Psoas muscle (tissue), 8 donors: ENCODE measurements at places on chromosomes 6 and 20. TPM values are rescaled to one million over a fixed set of nuclear protein-coding genes. Genes with fewer than 3 reads are reported as not detected.

The ELOVL4 gene
- 0.12 TPM for polyA plus RNA-seq

The VPS16 gene
- 20.2 TPM for polyA plus RNA-seq

The PGM3 gene
- 18.0 TPM for polyA plus RNA-seq

The FOXS1 gene
- polyA plus RNA-seq: 0.65 TPM

The RGL2 gene
- 30.5 TPM for polyA plus RNA-seq

The SYCP2L gene
- polyA plus RNA-seq: 0.25 TPM

The DLK2 gene
- polyA plus RNA-seq: 0.10 TPM

The TTK gene
- polyA plus RNA-seq: 0.14 TPM

The PRKN gene
- polyA plus RNA-seq: 11.7 TPM

The TSBP1 gene
- not detected for polyA plus RNA-seq

The UBD gene
- not detected for polyA plus RNA-seq

The SRF gene
- 57.7 TPM for polyA plus RNA-seq

The GMPR gene
- 235 TPM for polyA plus RNA-seq

The DST gene
- 66.9 TPM for polyA plus RNA-seq

The FAM83C gene
- 0.07 TPM for polyA plus RNA-seq

The TEAD3 gene
- polyA plus RNA-seq: 12.1 TPM

The MAP3K7 gene
- polyA plus RNA-seq: 14.2 TPM

The PPP1R16B gene
- polyA plus RNA-seq: 2.3 TPM

The LHFPL5 gene
- not detected for polyA plus RNA-seq

The RPP21 gene
- 120 TPM for polyA plus RNA-seq

The SGK2 gene
- 0.04 TPM for polyA plus RNA-seq

The BPI gene
- polyA plus RNA-seq: not detected
